ENCODE measurements at places on chromosomes 2 and 18. TPM values are rescaled to one million over a fixed set of nuclear protein-coding genes. Genes with fewer than 3 reads are reported as not detected.

The EIF2B4 gene
- 33.2 TPM for total RNA-seq

- DNase-seq = no peak
These were observed 1337.6 kb upstream of the SLC39A10 start for GRCh38 chr2:194319222-194319992.

- DNase-seq = no peak
These were observed 18.5 kb upstream of the POLI start for GRCh38 chr18:54250846-54251261.

GRCh38 chr2:237866101-237866621 lies 6.7 kb downstream of the RAMP1 start:
- DNase-seq = no peak

The RUFY4 gene
- total RNA-seq = 0.76 TPM

The GRB14 gene
- 1.6 TPM for total RNA-seq

DNA sequence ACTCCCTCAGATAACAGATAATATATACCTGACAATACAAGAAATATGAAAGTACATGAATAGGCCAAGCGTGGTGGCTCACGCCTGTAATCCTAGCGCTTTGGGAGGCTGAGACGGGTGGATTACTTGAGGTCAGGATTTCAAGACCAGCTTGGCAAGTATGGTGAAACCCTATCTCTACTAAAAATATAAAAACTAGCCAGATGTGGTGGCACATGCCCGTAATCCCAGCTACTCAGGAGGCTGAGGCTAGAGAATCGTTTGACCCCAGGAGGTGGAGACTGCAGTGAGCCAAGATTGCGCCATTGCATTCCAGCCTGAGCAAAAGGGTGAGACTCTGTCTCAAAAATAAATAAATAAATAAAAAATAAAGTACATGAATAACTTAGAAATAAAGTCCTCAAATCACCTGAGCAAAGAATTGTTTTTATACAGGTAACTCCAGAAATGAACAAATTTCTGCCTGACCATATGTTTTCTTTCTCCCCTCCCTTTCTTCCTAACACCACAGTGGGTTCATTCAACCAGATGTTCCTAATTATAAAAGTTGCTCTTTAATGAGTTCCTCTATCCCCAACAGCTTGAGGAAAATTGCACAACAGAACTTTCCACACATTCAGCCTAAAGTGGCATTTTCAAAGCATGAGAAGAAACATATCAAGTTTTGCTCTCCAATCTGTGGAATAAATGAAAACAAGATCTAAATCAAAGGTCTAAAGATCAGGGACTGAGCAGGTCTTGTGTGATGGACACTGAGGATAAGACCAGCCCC lies 33.6 kb upstream of the AP1S3 start:
- DNase-seq = no peak

The CAB39 gene
- total RNA-seq = 143 TPM

DNA sequence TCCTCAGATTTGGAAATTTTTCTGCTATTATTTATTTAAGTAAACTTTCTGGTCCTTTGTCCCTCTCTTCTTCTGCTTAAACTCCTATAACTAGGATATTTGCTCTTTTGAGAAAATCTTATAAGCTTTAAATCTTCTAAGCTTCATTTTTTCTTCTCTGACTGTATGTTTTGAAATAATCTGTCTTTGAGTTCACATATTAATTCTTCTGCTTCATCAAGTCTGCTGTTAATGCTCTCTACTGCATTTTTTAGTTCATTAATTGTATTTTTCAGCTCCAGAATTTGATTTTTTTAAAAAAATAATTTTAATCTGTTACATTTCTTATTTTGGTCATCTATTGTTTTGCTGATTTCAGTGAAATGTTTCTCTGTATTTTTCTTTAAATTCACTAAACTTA lies 28.9 kb downstream of the ICA1L start:
- no peak for DNase-seq

DNA sequence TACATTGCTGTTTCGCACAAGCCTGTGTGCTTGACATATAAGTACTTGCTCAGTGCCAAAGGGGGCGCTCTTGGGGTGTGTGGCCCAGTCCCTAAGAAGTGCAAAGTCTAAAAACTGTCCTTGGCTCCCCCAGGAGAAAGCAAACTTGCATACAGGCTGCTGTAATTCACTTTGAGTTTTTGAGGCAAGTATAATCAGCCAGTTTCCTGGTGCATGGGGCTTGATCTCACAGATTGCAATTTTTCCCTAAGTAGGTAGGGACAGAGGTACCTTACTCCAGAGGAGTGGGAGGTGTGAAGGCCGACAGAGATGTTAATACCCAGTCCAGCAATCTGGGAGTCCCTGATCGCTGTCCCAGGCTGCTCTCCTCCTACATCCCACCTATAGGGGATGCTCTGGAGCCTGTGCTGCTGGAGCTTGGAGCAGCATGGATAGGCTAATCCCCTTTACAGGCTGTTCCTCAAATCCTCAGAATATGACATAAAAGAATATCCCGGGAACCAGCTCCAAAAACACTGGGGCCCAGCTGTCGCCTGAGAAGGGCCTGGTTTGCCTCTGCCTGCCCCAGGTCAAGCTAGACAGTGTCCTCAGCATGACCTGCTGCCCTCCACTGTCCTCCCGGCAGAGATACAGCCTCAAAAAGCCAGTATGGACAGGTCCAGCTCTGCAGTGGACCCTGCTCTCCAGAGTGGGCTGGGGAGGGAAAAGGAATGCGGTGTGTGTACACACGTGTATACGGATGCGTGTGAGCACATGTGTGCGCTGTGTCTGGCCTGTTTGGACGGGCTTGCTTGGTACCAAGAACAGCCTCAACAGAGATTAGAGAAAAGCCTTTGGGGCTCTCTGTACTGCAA lies 136.5 kb upstream of the HAAO start:
- peak; percentile 78 for DNase-seq

- no peak for DNase-seq
These were observed 19.3 kb downstream of the MBOAT2 start for GRCh38 chr2:8984157-8984556.

GRCh38 chr18:79496237-79496977 lies 100.7 kb downstream of the NFATC1 start:
- peak; percentile 25 for DNase-seq

The HOXD8 gene
- total RNA-seq = 9.8 TPM

- no peak for DNase-seq
These were observed 945.0 kb upstream of the CRIM1 start for GRCh38 chr2:35410431-35411061.

The CAVIN2 gene
- 16.2 TPM for total RNA-seq

The SMAD2 gene
- total RNA-seq = 123 TPM

- DNase-seq = no peak
These were observed 4.3 kb downstream of the NLRC4 start for GRCh38 chr2:32260376-32260775.

DNA sequence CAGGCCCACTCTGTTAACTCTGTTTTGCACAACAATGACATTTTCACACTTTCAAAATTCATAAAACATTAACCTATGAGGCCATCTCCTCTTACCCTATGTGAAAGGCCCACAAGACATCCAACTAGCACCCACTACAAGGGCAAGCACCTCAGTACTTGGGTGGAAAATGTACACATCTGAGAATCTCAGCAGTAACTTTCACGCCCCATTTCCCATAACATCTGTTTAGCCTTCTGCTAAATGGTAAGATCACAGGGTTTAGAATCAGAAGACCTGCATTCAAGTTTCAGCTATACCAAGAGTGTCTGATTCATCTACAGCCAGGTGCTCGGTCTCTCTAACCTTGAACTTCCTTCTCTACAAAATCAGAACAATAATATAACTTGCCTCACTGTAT lies 89.2 kb downstream of the SP100 start:
- DNase-seq = no peak

The TXNL4A gene
- 72.6 TPM for total RNA-seq

Data from left colon (tissue), 2 donors.